CD4-positive, alpha-beta T cell treated with Interleukin-15 for 4 hours (primary cell): ENCODE measurements at places on chromosomes 12 and 14.

- DNase-seq = no peak
Observed at GRCh38 chr12:111274777-111275176, 94.1 kb downstream of the PHETA1 start.

DNA sequence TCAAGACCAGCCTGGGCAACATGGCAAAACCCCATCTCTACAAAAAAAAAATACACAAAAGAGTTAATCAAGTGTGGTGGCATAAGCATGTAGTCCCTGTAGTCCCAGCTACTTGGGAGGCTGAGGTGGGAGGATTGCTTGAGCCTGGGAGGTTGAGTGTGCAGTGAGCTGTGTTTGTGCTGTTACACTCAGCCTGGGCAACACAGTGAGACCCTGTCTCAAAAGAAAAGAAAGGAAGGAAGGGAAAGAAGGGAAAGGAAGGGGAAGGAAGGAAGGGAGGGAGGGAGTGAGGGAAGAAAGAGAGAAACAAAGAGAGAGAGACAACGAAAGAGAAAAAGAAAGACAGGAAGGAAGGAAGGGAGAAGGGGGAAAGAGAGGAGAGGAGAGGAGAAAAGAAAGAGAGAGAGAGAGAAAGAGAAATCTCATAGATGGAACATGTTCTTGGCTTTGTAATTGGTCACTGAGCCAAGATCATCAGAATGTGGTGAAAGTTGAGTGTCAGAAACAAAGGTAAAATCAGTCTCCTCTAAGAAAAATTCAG, 26.8 kb upstream of the NAP1L1 start:
- no peak for DNase-seq

DNA sequence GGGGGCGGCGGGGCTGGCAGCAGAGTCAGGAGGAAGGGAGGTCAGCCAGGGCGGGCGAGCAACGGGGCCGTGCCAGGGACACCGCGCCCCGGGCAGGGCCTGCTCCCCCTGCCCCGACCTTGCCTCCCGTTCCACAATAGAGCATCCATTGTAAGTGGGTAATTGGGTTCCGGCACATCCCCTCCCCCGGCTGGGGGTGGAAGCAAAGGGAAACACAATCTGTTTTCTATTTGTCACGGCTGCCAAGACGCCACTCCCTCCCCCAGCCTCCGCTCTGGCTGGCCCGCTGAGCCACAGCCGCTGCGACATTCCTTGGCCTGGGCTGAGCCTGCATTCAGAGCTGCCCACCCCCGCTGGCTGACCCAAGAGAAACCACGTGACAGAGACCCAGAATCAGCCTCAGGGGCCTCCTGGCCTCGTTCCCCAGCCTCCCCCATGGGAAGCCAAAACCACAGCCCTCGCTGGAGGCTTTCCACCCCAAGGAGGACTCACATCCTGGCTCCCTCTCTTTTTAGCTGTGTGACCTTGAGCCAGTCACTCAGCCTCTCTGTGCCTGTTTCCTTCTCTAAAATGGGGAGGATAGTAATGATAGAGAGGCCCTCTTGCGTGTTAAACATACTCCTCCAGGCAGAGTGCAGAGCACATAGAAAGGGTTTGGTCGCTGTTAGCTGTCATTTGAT, 117.6 kb downstream of the SCARB1 start:
- no peak for DNase-seq

GRCh38 chr12:26126340-26127284, 1.8 kb upstream of the BHLHE41 start:
- DNase-seq = no peak

- no peak for DNase-seq
Observed at GRCh38 chr12:46514886-46515285, 142.3 kb upstream of the SLC38A2 start.

GRCh38 chr12:75694534-75695268, 183.3 kb upstream of the KRR1 start:
- DNase-seq = no peak

DNA sequence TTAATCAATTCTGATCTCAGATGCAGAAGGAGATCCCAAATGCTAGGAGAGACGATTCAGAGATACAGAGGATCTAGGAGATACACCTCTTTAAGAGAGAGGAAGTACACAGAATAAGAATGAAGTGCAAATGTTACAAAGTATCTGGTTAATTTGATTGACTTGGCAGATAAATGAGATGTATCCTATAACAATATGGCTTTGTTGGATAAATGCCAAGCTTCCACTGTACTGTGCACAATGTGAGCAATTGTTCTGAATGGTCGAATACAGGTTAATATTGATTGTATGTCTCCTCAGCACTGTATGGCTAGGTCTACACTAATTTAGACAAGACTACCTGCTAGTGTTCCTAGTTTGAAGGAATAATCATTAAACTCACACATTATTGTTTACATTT, 119.6 kb upstream of the PTPRB start:
- no peak for DNase-seq

DNA sequence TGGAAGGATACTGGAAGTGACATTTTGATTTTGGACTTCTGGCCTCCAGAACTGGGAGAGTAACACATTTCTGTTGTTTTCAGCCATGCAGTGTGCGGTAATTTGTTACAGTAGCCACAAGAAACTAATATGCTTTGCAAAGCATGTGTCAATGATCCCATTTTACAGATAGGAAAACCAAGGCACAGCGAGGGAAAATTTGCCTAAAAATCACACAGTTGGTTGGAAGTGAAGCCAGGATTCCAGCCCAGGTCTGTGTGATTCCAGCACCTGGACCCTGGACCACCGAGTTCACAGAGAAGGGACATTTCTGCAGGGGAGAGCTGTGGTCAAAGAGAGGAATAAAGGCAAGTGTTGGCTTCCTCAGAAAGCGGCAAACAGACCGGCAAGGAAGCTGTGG, 106.7 kb upstream of the MED13L start:
- DNase-seq = no peak

- no peak for DNase-seq
Observed at GRCh38 chr12:43309959-43310358, 242.0 kb downstream of the ADAMTS20 start.

- no peak for DNase-seq
Observed at GRCh38 chr14:102796661-102797190, 19.5 kb downstream of the TRAF3 start.

DNA sequence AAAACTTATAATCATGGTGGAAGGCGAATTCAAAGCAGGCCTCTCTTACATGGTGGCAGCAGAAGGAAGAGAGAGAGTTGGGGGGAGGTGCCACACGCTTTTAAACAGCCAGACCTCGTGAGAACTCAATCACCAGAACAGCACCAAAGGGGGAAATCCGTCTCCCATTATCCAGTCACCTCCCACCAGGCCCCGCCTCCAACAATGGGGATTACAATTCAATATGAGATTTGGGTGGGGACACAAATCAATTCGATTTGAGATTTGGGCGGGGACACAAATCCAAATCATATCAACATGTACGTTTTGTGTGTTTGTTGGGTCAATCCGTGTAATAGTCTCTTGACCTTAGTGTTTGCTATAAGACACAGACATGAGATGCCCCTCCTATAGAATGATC, 21.8 kb upstream of the WNK1 start:
- DNase-seq = no peak

- no peak for DNase-seq
Observed at GRCh38 chr12:10075451-10075850, 23.3 kb downstream of the CLEC1A start.

GRCh38 chr14:69046476-69046860, 67.4 kb upstream of the ACTN1 start:
- DNase-seq = no peak

DNA sequence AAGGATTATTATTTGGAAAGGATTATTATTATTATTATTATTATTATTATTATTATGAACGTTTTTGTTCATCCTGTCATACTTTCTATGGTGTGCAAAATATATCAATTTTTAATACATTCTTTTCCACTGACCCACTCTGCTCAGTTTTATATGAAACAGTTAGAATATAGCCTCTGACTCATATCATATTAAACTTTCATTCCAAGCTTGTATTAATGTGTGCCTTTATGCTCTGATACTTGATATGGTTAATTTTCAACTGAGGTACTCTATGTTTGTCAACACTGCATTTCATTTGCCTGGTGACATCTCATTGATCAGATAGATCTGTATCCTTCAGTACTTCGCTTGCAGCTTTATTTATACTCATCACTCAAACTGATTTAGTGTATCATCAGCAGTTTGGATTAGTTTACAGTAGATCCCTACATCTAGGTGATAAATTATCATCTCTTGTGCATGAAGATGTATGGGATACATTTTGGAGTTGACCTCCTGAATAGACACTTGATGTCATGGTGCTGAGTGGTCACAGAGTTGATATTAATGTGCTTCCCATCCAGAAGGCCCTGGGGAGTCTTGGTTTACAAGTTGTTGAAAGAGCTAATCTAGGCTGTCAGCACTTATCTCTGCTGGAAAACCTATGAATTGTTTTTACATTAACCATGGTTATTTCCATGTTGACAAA, 271.8 kb downstream of the TRHDE start:
- DNase-seq = no peak

DNA sequence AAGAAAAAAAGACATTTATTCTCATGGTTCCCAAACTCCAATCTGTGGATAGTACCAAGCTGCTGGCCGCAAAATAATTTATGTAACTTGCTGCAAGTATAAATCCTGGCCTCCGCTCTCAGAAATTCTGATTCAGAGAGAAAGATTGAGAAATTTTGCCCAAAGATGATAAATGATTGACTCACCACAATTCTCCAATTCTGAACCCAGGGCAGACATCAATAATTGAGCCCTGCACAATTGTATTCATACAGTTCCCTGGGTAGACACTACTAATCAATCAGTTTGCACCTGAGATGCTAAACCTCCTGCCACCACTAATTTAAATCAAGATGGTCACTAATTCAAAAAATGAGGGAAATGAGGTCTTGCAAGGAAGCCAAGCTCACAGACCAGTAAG, 38.2 kb downstream of the TRPV4 start:
- no peak for DNase-seq

DNA sequence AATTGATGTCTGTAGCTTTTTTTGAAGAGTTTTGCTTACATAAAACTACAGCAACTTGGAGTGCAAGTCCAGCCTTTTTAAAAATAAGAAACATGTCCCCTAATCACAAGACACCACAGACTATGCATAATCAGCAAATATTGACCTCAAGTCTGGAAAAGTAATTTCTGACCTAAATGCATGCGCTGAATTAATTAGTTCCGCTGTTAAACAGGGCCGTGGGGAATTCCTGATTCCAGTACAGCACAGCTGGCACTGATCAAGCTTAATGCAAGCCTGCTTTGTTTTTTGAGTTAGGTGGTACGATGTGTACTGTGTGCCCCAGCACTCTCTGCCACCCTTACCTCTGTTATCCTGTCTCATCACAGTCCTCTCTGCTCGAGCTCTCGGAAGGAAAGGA, 9.2 kb downstream of the MLH3 start:
- DNase-seq = no peak

- DNase-seq = no peak
Observed at GRCh38 chr12:110677206-110677911, 11.6 kb downstream of the HVCN1 start.

GRCh38 chr12:6363330-6364043, 11.9 kb downstream of the SCNN1A start:
- DNase-seq = peak; percentile 63

- no peak for DNase-seq
Observed at GRCh38 chr14:83416476-83416875, 1882.8 kb upstream of the SEL1L start.

GRCh38 chr14:36068777-36069534, 107.6 kb downstream of the PTCSC3 start:
- DNase-seq = no peak

DNA sequence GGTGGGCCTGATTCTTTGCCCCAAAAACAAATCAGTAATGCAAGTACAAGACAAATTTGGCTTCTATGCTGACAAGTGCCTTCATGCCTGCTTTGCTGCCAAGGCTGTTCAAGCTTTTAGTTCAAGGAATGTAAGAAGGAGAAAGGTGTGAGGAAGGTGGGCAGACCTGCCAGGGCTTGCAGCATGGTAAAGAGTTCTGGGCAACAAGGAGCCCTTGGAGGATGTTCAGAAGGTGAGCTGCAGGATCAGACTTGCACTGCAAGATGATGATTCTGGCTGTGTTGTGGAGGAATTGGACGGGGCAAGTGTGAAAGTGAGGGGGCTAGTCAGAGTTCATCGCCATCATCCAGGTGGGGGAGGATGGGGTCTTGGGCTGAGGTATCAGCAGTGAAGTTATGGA, 167.9 kb downstream of the NUAK1 start:
- DNase-seq = no peak

- no peak for DNase-seq
Observed at GRCh38 chr14:89117012-89117411, 292.6 kb downstream of the TTC8 start.

DNA sequence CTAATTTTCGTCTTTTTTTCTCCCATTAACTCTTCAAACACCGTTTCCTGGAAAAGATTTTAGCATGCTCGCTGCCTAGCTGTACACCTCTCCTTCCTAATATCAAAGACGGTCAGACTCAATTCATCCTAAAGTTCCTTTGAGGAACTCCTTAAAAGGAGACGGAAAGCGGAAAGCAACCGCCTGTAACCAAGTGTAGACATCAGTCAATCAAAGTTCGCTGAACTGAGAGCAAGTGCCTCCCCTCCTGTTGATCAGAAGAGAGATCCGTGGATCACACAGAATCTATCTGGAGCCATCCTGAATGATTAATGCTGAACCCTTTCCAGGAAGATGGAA, 412 bp upstream of the TEP1 start:
- DNase-seq = peak; percentile 26

- no peak for DNase-seq
Observed at GRCh38 chr14:31435276-31435675, 14.9 kb upstream of the HEATR5A start.

DNA sequence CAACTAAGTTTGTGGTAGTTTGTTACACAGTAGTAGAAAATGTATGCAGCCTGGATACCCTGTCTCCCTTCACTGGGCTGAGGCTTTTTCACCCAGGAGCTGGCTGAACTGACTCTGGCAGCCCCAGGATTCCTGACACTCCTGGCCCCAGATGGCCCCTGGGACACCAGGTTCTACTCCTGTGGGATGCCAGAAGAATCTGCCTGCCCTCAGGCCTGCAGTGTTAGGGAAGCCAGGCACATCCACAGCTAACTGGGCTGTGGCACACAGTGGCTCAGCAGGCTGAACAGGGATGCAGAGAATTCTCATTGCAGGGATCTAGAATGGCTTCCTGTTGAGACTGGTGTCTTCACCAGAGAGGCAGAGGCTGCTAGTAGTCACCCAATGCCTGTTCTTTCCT, 8.5 kb downstream of the IFI27 start:
- no peak for DNase-seq

- no peak for DNase-seq
Observed at GRCh38 chr14:101320396-101320795, 240.9 kb upstream of the DIO3 start.
